ENCODE measurements at places on chromosomes 1 and 21.
A peak's percentile ranks its signal among the peaks of the same experiment; 100 is the strongest.

DNA sequence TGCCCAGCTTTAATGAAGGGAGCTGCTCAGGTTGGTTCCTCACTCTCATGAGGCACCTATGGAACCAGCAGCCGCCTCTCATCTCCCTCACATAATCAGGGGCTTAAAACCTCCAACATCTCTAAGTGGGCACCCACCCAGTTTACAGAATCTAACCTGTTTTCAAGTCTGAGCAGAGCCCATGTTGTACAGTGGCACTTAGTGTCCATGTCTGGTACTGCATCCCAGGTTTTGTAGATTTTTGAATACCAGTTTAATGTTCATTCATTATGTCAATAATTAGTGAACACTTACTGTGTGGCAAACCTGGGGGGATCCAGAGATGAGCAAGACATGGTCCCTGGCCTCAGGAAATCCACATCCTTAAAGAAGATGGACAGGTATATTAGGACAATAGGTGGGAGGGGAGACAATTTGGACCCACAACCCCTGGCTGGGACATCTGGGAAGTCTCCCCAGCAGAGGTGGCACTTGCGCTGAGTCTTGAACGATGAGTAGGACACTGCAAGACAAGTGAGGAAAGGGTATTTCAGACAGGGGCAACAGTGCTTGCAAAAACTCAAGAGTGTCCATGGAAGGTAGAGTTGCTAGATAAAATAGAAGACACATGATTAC lies 83.3 kb downstream of the LACTBL1 start:
- no peak for DNase-seq

GRCh38 chr1:181335631-181336030 lies 147.7 kb upstream of the CACNA1E start:
- DNase-seq, result no peak

- no peak for DNase-seq
Measured at GRCh38 chr1:193190096-193190744, 3.8 kb upstream of the B3GALT2 start.

GRCh38 chr21:27168084-27168483 lies 201.2 kb upstream of the ADAMTS5 start:
- DNase-seq, result no peak

GRCh38 chr1:234602334-234603220 lies 7.4 kb downstream of the IRF2BP2 start:
- DNase-seq, result no peak

GRCh38 chr1:150009604-150010392 lies 728 bp downstream of the OTUD7B start:
- DNase-seq, result peak; percentile 25

DNA sequence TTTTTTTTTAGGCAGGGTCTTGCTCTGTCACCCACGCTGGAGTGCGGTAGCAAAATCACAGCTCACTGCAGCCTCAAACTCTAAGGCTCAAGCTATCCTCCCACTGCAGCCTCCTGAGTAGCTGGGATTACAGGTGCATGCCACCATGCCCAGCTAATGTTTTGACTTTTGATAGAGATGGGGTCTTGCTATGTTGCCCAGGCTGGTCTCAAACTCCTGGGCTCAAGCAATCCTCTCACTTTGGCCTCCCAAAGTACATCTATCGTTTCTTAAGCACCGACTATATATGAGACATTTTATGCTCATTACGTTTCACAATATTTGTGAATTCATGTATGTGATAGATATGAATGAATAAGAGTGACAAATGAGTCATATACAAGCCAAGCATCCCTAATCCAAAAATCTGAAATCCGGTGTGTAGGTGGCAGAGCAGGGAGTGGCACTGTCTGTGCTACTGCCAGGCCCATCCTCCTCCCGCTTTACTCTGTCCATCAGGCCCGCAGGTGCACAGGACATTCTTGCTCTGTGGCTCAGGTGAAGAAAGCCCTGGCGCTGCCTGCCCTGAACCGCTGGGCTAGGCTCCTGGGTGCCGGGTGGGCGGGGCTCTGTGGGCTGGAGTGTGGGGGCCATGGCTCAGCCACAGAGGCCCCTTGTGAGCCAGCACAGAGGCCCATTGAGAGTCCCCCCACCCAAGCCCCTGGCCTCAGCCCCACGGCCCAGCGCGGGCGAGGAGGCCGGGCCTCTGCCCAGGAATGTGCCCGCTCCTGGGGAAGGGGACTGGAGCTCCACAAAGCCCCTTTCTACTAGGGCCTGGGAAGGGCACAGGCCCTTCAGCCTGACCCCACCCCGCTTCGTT lies 45.3 kb downstream of the HSPG2 start:
- DNase-seq, result no peak

DNA sequence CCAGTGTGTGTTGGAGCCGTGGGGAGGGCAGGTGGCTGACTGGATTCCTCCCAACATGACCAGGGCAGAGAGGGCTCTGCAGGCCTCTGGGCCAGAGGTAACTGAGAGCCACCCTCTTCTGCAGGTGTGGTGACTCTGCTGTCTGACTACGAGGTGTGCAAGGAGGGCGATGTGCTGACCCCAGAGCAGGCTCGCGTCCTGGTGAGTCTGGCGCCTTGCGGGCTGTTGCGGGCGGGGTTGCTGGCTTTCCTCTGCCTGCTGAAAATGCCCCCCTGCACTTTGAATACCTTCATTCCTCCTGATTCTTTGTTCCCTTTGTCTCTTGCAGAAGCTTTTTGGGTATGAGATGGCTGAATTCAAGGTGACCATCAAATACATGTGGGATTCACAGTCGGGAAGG lies 6.7 kb downstream of the MRTO4 start:
- no peak for DNase-seq

DNA sequence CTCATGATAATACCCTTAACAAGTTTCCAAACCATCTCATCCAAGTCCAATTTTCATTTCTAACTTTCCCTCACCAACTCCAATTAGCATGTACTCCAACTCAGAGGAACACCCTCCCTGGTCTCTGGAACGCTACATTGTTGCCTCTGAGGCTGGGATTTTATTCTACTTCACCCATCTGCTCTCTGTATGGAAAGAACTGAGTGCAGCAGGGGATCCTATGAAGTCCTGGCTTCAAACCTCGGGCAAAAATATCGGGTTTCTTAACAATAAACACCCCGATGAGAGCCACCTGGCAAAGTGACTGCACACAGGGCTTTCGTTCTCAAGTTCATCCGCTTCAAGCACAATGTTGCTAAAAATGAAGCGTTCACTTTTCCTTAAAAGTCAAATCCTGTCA lies 99.6 kb downstream of the CRB1 start:
- no peak for DNase-seq

DNA sequence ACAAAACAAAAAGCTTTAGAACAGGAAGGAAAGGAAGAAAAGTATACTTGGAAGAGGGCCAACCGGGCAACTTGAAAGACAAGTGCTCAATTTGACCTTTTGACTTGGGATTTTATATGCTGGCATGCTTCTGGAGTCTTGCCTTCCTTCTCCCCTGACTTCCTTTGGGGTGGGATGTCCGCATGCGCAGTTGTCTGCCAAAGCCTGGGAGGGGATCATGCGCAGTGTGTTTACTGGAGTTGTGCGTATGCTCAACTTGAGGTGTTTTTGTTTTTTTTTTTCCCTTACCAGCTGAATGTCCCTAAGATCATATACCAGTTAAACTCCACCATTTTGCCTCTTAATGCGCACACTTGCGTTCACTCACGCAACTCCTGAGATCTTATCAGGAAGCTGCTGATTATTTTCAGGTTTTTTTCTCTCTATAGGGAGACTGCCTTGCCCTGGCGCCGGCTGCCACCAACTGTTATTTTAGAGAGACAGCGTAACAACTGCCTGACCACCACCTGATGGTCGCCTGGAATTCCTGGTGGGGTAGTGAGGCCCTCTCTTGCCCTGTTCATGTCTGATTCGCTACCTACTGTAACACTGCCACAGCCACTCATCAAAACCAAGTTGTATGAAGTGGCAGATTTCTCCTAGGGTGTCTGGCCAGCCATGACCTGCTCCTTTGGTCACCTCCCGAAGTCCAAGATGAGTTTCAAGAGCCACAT lies 138.7 kb upstream of the ZNF644 start:
- DNase-seq, result no peak

DNA sequence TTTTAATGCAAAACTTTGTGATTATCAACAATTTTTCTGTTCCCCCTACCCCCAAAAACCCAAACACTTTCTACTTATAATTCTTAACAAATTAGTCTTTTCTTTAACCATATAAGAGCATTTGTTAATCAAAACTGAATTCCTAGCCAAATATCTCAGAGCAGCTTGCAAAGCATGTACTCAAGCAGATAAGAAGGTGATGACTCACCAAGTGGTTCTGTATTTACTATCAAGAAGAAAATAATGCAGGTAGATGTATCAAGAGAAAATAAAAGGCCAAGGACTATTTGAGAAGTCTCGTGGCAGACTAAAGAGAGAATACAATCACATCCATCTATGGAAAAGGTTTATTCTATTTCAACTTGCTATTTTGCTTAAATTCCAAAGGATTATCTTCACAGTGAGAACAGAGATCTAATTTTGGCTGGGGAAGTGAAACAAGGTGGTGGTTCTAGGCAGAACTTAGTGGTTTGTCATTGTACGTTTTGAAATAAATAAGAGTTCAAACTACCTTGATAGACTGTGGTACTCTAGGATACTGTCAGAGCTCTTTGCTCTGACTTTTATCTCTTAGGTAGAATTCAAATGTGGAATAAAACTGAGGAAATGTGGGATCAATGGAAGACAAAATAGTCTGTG lies 94.7 kb upstream of the NRIP1 start:
- no peak for DNase-seq

DNA sequence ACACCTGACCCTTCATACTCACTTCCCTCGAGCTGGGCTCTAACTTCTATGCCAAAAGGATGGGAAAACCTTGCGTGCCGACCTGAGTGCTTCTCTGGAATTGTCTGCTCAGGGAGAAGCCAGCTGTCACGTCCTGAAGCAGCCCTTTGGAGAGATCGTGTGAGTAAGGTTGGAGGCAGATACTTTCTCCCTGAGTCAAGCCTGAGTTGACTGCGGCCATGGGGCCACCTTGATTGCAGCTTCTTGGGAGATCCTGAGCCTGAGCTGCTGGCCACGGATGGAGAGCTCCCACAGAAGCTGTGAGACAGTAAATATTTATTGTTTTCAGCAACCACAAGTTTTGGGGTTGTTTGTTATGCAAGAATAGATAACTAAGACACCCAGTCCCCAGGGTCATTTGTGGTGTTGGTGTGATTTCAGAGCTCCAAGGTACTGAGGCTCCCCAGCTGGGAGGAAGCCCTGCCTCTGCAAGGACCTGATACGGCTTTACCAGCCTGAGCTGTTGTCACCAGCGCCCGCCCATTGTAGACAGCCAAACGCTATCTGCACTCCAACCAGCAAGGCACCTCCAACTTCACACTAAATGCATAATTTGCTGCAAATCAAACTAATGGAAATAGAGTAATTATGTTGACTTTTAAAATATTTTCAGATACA lies 531.6 kb downstream of the PTPRU start:
- DNase-seq, result no peak

- DNase-seq, result no peak
Measured at GRCh38 chr1:176733661-176734060, 270.7 kb downstream of the PAPPA2 start.

DNA sequence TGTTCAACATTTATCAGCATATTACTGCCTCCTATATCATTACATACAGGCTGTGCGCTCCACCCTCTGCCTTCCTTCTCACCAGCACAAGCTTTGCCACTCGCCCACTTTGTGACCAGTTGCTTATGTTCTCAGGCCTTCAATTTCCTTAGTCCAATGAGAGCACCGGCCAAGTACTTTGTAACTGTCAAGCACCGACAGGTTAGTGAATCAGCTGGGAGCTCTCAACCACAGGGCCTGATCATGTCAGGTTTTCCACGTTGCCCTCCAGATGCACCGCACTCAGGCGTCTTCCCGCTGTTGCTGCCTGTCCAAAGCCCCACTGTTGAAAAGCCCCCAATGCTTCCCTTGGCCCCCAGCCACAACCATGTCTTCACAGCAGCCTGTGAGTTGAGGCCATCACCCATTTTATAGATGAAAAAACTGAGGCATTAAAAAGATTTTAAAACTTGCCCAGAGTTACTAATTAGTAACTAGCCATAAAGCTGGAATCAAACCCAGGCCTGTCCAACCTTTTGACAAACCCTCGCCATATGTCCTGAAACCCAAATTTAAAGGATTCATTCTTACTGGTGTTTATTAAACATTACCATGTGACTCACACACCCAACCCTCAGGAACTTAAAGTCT lies 3.4 kb upstream of the KCNN3 start:
- no peak for DNase-seq

DNA sequence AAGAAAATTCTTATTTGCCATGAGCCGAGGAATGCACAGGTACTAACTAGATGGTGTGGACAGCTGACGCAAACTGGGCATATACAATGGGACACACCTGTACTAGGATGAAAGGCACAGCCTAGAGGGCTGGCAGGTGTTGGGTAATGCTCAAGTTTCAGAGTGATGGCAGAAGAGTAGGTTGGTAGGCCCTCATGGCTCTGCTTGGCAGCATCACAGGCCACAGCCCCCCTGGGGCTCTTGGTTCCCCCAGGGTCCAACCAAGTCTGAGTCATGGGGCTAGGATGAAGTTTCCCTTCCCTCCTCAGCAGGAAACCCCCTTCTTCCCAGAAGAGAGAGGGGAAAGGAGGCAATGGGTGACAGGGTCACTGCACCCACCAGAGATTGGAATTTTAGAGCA lies 35.2 kb downstream of the SPEN start:
- no peak for DNase-seq

GRCh38 chr1:116489231-116489697 lies 81.6 kb downstream of the CD58 start:
- no peak for DNase-seq

GRCh38 chr1:37486680-37487618 lies 12.6 kb downstream of the ZC3H12A start:
- peak; percentile 81 for DNase-seq

DNA sequence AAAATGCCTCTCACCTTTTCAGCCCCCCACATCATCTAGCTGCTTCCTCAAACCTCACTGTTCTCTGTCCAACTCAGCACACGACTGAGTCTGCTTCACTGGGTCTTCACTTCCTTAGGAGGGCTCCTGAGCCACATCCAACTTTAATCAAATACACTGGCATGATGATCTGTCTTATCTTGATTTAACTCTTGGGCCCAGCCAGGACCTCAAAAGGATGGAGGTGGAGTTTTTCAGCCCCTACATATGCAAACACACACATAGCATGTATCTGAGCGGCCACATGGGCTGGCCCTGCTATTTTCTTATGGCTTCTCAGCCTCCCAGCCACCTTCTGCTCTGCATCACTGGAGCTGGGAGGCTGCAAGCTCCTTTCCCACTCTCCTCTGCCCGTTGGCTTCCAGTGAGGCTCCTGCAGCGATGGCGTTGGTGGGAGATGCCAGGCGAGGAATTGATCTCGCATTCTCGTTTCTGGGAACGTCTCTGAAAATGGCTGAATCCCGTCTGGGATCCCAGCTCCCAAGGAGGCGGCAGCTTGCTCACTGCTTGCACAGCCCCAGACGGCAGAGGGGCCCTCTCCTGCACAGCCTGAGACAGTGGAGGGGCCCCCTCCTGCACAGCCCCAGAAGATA lies 1.8 kb upstream of the PRXL2B start:
- no peak for DNase-seq

GRCh38 chr1:87061742-87062156 lies 147.3 kb downstream of the HS2ST1 start:
- no peak for DNase-seq

- DNase-seq, result no peak
Measured at GRCh38 chr1:241253471-241253870, 103.5 kb downstream of the RGS7 start.
